ENCODE measurements at places on chromosomes 1 and 21.
A peak's percentile ranks its signal among the peaks of the same experiment; 100 is the strongest.

- peak; percentile 50 for DNase-seq
Measured at GRCh38 chr1:234987415-234988154, 141.1 kb downstream of the TOMM20 start.

GRCh38 chr1:196933531-196934189 is 9.9 kb upstream of the CFHR2 start:
- no peak for DNase-seq

- no peak for DNase-seq
Measured at GRCh38 chr1:192350356-192350755, 33.6 kb downstream of the RGS21 start.

DNA sequence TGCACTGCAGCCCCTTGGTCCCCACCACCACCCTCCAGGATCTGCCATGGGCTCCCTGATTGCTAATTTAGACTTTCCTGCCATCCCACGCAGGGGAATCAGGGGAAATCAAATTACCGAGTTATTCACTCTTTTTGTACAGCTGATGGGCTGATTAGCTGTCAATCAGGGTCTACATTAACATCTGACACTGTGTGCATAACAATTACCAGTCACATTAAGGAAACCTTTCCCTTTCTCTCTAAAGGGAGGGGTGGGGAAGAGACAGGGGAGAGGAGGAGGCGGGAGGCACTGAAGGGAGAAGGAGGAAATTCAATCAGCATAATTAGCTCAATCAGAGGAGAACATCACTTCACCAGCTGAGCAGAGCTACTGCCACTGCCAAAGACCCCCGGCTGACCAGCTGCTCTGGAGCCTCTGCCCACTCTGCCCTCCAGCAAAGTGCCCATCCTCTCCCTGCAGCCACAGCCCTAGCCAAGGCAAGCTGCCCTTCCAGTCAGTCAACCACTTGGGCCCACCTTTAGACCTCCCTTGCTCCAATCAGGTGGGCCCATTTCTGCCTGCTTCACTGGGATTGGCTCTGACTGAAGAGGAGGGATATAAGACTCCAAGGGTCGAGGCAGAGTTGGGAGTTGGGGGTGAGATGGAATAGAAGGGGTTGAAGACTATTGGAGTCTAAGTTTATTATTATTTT is 199.3 kb upstream of the ZC3H12A start:
- no peak for DNase-seq

DNA sequence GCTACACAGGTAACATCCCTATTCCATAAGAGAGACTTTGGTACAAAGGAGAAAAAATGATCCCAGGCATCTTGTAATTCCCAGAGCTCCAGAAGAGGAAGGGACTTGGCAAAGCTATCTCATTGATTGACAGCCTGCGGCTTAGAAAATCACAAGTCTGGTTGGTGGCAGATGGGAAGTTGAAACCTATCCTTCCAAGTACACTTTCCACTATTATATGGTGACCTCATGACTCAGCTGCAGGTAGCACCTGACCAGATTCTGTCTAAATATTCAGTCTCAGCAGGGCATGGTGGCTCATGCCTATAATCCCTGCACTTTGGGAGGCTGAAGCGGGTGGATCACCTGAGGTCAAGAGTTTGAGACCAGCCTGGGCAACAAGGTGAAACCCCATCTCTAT is 89.9 kb downstream of the TIAM1 start:
- DNase-seq = no peak

DNA sequence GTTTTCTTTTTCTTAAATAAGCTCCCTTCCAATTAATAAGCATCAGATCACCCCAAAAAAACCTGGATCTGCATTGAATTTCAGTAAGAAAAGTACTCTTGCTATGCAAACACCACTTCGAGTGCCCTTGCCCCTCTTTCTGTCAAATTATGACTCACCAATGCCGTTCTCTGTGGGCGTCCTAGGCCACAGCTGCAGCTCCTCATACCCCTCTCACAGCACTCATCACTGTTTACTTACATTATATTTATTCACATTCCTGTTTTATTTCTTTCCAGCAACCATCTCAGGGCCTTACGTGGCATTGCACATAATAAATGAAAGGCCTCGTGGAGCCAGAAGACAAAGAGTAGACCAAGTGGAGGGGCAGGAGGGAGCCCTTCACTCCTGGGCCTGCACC is 99.1 kb upstream of the CTTNBP2NL start:
- DNase-seq = peak; percentile 8

GRCh38 chr21:45445369-45445768 is 40.4 kb downstream of the COL18A1 start:
- no peak for DNase-seq

DNA sequence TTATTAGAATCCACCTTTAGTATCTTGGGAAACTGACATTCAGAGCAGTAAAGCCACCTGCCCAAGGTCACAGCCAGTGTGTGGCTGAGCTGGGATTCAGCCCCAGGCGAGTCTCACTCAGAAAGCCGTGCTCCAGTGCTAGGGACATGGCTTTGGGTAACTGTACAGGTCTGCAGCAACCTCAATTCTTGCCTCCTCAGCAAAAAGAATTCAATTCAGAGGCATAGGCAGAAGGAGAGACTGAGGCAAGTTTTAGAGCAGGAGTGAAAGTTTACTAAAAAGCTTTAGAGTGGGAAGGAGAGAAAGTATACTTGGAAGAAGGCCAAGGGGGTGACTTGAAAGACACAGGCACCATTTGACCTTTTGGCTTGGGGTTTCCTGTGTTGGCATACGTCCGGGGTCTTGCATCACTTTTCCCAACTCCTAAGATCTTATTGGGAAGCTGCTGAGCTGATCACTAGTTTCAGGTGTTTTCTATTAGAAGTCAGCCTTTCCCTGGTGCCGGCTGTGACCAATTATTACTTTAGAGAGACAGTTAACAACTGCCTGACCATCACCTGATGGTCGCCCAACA is 529.3 kb downstream of the MATN1 start:
- DNase-seq = no peak

DNA sequence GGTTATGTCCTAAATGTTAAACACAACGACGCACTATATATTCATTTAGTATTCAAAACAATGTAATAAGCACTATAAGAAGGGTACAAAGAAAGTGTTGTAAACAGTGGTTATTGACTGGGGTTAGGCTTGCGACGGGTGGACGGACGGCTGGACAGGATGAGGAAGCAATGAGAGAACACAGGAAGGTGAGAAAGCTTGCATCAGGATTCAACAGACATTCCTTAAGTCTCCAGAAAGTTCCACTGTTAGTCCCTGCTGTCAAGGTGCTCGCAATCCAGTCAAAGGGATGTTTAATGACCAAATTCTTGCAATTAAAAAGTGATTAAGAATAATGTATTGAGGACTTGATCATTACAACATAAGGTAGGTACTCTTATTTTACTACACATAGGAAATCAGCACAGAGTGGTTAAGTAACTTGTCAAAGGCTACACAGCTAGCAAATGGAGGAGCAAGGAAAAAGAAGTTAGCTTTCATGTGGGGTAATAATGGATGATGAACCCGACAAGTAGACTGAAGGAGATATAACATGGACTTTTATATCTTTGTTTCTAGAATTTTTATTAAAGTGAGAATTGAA is 994 bp upstream of the ACBD6 start:
- no peak for DNase-seq

DNA sequence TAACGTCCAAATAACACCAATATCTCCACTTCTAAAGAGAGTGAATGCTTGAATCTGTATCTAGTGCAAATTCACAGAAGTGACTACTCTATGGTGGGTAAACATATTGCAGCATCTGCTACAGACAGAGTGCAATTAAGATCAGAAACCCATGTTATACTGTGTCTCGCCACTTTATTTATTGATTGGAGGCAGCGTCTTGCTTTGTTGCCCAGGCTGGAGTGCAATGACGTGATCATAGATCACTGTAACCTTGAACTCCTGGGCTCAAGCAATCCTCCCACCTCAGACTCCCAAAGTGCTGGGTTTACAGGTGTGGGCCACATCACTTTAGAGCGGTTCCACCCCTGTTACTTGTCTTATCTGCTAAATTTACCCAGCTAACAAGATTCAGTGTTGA is 57.0 kb downstream of the HLCS start:
- DNase-seq = peak; percentile 9

DNA sequence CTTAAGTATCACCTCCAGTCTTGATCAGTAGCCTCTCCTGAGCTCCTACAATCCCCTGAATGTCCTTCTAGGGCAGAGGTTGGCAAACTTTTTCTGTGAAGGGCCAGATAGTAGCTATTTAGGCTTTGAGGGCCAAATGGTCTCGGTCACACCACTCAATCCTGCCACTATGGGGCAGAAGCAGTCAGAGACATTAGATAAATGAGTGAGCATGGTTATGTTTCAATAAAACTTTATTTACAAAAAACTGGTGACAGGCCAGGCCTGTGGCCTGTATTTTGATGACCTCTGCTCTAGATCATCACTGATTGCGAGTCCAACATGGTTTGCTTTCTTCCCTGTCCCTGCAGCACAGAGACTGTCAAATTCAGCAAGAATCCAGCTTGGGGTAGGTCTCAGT is 36.3 kb downstream of the LRP8 start:
- no peak for DNase-seq

GRCh38 chr1:178118524-178118923 is 24.6 kb downstream of the RASAL2 start:
- DNase-seq = no peak

DNA sequence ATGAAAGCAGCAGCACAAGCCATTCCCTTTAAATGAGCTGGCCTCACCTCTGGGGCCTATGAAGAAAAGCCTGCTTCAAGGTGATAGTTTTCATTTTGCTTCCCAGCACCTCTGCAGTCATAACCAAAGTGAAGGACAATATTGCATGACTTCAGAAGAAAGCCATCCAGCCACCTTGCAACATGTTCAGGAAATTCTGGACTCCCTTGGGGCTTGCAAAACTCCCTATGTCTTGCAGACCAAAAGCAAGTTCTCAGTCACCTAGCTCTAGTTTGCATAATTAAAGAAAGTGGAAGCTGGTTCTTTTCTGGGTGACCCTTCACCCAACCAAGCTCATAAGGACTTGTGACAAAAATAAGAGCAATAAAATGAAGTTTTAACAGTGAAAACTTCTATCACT is 87.6 kb downstream of the GFI1 start:
- no peak for DNase-seq

DNA sequence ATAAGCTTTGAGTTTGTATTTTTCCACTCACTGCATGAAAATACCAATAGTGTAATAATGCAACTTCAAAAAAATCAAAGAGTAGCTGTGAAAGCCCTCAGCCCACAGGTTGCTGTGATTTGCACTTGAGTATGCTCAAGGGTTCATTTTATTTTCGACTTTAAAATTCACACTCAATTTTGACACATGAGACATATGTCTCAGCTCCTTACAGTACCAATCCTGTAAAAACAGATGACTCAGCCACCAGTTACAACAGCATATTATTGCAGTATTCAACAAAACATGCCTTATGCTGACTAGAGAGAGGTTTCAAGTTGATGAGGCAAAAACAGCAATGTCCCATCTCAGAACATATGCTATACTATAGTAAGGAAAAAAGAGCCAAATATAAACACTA is 66.1 kb downstream of the CYYR1 start:
- DNase-seq = no peak

DNA sequence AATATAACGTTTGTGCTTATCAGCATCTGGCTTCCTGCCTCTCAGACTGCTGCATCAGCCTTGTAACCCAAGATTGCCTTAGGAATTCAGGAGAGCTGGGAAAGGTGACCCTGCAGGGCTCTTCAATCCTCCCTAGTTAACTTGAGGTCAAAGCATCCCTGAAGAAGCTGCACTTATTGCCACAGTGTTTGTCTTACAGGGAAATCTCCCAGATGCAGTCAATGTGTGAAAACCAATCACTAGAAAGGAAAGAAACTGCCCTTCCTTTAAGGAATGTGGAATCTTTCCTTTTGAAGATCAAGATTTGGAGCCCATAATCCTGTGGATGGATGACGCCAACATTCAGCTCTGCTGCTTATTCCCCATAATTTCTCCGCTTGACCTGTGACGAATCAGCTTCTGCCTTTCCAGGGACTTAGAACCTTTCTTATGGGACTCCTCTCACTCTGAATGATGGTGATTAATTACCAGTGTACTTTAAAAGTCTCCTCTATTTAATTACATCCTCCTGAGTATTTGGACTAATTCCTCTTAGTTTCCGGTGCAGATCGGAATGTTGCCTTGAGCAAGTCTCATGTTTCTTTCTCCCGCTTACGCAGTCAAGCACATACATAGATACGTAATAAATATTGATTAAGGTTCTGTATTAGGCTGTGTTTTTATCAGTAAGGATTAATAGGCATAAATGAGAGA is 14.4 kb downstream of the ADAMTS5 start:
- DNase-seq = no peak

- no peak for DNase-seq
Measured at GRCh38 chr1:232438476-232438875, 191.5 kb downstream of the SIPA1L2 start.

- no peak for DNase-seq
Measured at GRCh38 chr1:177227978-177228692, 57.4 kb downstream of the BRINP2 start.

DNA sequence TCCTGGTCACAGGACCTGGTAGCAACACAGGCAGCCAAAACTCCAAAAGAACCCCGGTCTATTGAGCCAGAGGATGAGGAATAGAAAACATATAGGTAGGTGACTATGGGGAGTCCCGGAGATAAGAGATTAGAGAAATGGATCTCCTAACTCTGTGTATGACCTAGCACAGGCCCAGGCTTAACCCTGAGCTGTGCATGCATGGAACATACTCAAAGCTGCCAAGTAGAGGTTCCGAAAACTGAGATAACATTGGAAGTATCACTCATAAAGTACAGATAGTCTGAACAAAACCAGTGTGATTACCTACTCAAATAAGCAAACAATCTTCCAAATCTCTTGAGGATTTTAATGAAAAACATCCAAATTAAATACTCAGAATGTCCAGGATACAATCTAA is 31.5 kb upstream of the PRDX6 start:
- DNase-seq = no peak

All from activated CD4-positive, alpha-beta T cell treated with anti-CD3 and anti-CD28 coated beads for 48 hours (primary cell).